ENCODE measurements at places on chromosomes 11 and 22.

- DNase-seq, result no peak
Measured at GRCh38 chr11:47183969-47184368, 2.3 kb downstream of the PACSIN3 start.

DNA sequence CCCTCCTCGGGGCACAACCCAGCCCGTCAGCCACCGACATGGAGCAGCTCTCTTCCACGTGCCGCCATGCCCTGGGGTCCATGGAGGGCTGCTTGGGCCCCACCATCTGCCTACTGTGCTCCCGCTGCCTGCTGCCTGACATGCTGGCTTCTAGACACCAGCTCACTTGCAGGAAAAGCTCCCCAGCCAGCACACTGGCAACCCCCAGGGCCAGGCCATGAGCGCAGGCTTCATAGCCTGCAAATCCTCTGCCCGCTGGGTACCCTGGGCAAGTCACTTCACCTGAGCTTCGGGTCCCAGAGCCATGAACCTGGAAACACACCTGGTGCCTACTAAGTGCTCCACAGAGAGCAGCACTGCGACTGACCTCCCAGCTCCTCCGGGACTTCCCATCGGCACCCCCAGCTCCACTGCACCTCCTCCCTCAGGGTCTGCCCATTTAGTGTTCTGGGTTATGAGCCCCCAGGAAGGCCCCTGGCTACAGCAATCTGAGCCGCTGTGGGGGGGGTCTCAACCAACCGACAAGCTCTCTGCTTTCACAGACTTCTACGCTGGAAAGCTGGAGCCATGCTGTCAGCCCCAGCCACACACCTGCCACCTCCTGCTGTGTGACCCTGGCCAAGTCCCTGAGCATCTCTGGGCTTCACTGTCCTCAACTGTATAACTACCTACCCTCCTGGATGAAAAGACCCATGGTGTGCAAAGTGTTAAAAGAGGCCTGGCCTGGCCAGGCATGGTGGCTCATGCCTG lies 139.2 kb downstream of the CRYBB2 start:
- no peak for DNase-seq

GRCh38 chr11:110454609-110455008 lies 24.9 kb downstream of the FDX1 start:
- no peak for DNase-seq

DNA sequence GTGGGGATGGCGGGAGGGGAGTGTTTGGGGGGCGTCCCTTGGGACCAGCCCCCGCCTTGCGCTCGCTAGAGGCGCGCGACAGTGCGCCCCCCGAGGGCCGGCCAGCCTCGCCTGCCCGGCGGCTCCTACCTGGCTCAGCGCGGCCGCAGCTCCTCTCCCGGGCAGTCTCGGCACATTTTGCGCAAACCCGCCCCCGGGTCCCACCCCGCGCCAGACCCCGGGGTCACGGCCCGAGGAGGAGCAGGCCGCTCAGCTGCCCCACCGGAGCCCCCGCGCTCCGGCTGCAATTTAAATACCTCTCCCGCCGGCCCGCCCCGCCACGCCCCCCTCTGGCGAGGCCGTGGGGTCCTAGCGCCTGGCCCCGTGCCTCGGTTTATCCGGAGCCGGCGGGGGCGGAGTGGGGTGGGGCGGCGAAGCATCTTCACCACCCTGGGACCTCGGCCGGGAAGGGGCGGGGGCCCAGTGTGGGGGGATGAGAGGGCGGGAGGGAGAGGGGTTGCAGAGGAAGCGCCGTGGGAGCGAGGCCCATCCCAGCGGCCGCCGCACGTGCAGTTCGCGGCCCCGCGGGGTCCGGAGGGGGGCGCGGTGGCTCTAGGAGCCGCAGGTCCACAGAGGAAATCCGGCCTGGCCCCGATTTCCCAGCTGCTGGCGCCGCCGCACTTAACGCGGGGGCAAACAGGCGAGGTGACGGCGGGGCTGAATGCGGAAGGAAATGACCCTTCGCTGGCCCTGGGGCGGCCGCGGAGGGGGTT lies at the start of gene LRRC32:
LRRC32 (minus strand) TSS at position 263 of the 752 bp plus-strand sequence. CDS start 4,793 bp downstream, outside the sequence.
- DNase-seq, result peak; percentile 56

- DNase-seq, result no peak
Measured at GRCh38 chr11:72842653-72843330, 28.6 kb downstream of the ATG16L2 start.

- peak; percentile 50 for DNase-seq
Measured at GRCh38 chr11:3106736-3107524, 49.7 kb upstream of the CARS1 start.

GRCh38 chr22:23862103-23862502 lies 4.4 kb downstream of the SLC2A11 start:
- peak; percentile 40 for DNase-seq

GRCh38 chr11:73151416-73151815 lies 9.3 kb upstream of the FCHSD2 start:
- DNase-seq, result no peak

DNA sequence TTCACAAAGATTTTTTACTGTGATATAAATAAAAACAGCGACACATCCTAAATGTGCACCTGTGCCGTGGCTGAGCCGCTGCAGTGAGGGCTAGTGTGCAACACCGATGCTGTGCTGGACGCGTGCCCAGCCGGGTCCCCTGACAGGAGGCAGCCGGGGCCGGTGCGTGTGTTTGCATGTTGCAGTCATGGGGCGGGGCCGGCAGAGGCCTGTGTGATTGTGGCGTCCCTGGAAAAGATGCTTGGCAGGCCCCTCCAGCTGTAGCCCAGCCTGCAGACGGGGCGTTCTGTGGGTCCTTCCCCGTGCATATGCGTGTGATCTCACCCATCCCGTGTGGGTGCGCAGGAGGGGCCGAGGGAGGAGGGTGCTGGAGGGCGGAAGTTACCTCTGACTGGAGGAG lies 30.6 kb downstream of the MUC6 start:
- peak; percentile 82 for DNase-seq

GRCh38 chr11:88799771-88800500 lies 265.8 kb downstream of the GRM5 start:
- no peak for DNase-seq

GRCh38 chr11:61897387-61898246 lies 6.3 kb upstream of the FADS3 start:
- peak; percentile 78 for DNase-seq

GRCh38 chr11:111456086-111456858 lies 55.9 kb downstream of the BTG4 start:
- no peak for DNase-seq

GRCh38 chr11:119999220-119999619 lies 138.7 kb downstream of the TRIM29 start:
- no peak for DNase-seq

DNA sequence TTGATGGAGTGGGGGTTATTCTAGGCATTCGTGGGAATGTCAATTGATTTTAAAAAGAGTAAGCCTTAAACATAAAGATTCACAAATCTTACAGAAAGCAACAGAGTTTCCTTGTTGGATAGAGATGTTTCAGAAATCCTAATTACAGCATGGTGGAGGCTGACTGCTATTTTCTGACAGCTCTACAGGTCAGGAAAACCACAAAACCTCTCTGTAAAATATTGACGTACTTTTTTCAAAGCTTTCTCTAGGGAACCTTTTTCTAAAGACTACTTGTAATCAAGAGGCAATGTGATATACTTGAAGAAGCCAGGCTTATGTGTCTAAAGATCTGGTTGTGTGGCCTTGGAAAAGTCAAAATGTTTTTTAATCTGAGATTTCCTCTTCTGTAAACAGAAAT lies 9.1 kb upstream of the OR8B8 start:
- no peak for DNase-seq

DNA sequence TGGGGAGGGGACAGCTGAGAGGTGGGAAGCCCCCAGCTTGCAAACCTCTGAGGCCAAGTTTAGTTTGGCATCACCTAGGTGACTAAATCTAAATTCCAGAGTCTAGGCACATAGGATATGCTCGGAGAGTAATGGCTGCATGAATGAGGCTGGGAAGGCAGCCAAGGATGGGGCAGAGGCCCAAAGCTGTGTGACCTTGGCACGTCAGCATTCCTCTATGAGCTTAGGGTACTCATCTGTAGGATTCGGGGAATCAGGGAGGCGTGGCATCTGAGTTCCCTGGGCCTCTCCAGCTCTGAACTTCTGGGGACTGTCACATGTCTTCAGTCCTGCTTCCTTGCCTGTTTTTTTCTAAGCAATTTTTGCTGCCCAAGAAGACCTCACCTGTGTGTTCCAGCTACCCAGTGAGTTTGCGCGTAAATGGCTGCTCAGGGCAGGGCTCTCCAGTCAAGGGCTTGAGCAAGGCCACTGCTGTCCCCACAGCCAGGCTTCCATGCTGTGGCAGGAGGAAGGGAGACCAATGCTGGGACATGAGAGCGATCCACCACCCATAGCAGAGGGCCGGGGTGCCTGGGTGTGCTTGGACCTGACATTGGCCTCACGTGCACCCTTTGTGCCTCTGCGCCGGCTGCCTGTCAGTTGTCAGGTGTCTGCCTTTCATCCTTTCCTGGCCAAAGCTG lies 13.9 kb downstream of the DAGLA start:
- no peak for DNase-seq

- DNase-seq, result no peak
Measured at GRCh38 chr11:87295237-87295636, 257.5 kb downstream of the TMEM135 start.

GRCh38 chr11:120615391-120615790 lies 103.8 kb downstream of the GRIK4 start:
- DNase-seq, result no peak

GRCh38 chr22:28737701-28738100 lies 3.9 kb downstream of the CHEK2 start:
- DNase-seq, result no peak

- no peak for DNase-seq
Measured at GRCh38 chr11:60916669-60917206, 2.8 kb downstream of the TMEM109 start.

GRCh38 chr22:45843031-45843430 lies 133.9 kb downstream of the WNT7B start:
- DNase-seq, result no peak

DNA sequence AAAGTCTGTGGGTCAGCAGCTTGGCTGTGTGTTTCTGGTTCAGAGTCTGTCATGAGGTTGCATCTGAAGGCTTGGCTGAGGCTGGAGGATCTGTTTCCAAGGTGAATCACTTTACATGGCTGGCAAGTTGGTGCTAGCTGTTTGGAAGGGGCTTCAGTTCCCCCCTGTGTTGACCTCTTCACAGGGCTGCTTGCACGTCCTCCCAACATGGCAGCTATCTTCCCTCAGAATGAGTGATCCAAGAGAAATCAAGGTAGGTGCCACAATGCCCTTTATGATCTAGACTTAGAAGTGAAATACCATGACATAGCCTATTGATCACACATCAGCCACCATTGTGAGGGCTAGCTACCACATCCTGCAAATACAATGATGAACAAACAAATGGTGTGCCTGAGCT lies 9.9 kb downstream of the APOA4 start:
- no peak for DNase-seq

GRCh38 chr11:36033082-36033751 lies 89.4 kb downstream of the LDLRAD3 start:
- no peak for DNase-seq

- DNase-seq, result no peak
Measured at GRCh38 chr11:125071435-125071834, 8.3 kb downstream of the SLC37A2 start.

- no peak for DNase-seq
Measured at GRCh38 chr11:63737718-63738117, 30.9 kb downstream of the ZFTA start.

- no peak for DNase-seq
Measured at GRCh38 chr11:12402691-12403120, 25.3 kb downstream of the PARVA start.

DNA sequence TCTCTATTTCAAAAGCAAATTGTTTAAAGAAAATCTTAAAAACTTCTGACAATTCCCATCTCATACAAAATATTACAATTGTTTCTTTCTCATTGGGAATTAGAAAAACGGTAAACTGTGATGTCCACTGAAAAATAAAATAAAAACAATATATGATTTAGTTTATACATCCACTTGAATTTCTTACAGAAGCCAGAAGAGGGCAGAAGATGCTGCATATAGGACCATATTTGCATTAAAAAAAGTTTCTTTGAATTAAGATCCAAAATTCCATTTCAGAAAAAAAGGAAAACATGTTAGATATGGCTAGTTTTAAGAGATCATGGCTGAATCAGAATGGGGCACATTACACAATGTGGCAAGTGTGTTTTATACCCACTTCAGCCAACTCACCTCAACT lies 39.3 kb upstream of the LRRC4C start:
- DNase-seq, result no peak

DNA sequence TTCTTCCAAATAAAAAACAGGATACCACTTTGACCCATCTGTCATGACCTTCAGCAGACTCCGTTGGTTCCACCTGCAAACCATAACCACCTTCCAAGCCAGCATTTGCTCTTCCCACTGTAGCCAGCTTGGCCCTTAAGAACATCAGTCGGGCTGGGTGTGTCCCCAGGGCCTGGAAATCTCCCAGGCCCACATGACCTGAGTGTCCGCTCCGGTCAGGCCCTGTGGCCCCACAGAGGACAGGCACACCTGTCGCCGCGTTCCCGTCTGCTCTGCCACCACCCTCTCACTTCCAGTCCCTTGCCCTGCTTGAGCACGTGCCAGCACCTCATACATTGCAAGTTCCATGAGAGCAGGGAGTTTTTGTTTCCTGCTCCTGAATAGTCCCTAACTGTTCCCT lies 65.7 kb upstream of the PITPNB start:
- no peak for DNase-seq

GRCh38 chr11:96465512-96465911 lies 75.7 kb downstream of the JRKL start:
- DNase-seq, result no peak

DNA sequence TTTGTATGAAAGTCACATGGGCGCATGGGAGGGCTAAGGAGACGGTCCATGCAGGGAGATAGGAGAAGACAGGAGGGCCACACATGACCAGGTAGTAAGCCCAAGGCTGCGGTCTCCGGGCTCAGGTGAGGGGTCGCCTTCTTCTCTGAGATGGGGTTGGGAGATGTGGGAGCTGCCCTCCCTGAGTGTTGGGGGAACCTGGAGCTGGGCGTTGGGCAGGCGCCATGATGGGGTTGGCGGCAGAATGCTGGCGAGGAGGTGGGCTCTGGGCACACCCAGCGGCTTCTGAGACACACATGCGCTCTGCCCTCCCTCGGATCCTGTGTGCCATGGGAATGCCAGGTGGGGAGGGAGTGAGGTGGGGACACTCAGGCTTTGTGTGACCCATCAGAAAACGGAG lies 254.8 kb downstream of the TBC1D22A start:
- DNase-seq, result no peak

- no peak for DNase-seq
Measured at GRCh38 chr22:22219140-22219996, 25.2 kb upstream of the VPREB1 start.

- DNase-seq, result peak; percentile 81
Measured at GRCh38 chr11:65417702-65418430, 4.7 kb upstream of the NEAT1 start.

DNA sequence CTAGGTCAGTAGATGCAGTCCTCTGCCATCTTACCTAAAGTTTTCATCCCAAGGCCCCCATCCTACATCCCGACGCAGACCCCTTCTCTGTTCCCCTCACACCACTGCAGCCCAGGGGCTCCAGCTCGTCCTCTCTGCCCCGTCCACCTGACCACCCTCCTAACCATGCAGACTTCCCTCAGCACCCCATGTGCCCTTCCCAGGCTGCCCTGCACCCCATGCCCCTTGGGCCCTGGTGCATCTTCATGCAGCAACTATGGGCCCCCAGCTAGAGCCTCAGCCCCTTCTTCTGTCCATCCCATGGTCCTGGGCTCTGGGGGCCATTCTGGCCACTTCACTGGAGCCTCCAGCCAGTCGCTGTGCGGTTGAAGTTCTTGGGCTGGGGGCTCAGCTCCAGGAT lies 2.9 kb downstream of the PRR33 start:
- no peak for DNase-seq
